ENCODE measurements at places on chromosomes 11 and 22.

GRCh38 chr22:43500792-43501785 is 89.3 kb downstream of the MPPED1 start:
- DNase-seq = no peak

GRCh38 chr11:95138448-95138847 is 48.8 kb downstream of the ENDOD1 start:
- DNase-seq = no peak

GRCh38 chr22:45335021-45335818 is 25.5 kb downstream of the FAM118A start:
- DNase-seq = no peak

- DNase-seq = peak; percentile 15
Observed at GRCh38 chr11:129888451-129888850, 6.9 kb downstream of the NFRKB start.

GRCh38 chr11:70281156-70281609 is 10.7 kb downstream of the PPFIA1 start:
- no peak for DNase-seq

DNA sequence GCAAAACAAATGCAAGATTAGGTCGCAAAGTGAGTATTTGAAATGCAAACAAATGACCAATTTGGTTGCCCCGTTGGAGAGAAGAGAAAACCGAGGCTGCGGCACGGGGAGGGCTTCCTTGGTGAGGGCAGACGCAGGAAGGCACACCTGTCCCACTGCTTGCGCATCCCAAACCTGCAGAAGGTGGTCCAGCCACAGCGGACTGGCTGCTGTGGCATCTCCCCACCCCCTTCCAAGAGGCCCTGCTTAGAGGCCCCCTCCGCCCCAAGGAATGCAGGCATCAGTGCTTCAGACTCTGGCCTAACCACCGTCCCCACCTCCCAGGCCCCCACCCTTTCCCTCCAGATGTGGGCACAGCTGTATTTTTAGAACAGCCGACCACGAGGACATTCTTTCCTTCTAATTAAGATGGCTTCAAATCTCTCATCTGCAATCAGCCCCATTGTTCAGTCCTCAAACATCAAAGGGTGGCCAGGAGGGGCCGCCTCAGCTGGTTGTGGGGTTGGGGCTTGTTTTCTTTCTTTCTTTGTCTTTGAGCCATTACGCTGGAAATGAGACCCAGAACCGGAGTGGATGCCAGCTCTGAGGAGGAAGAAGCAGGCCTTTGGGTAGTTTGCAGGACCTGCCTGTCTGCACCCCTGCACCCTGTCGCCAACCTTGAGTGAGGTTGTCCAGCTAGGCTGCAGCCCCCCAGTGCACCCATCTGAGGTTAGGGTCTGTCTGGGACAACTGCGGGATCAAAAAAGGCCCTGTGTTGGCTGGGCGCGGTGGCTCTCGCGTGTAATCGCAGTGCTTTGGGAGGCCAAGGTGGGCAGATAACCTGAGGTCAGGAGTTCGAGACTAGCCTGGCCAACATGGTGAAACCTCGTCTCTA is 9.4 kb upstream of the DERL3 start:
- no peak for DNase-seq

GRCh38 chr11:45929486-45930030 is 7.1 kb downstream of the LARGE2 start:
- no peak for DNase-seq

GRCh38 chr22:31738566-31738965 is 11.4 kb downstream of the PRR14L start:
- no peak for DNase-seq

DNA sequence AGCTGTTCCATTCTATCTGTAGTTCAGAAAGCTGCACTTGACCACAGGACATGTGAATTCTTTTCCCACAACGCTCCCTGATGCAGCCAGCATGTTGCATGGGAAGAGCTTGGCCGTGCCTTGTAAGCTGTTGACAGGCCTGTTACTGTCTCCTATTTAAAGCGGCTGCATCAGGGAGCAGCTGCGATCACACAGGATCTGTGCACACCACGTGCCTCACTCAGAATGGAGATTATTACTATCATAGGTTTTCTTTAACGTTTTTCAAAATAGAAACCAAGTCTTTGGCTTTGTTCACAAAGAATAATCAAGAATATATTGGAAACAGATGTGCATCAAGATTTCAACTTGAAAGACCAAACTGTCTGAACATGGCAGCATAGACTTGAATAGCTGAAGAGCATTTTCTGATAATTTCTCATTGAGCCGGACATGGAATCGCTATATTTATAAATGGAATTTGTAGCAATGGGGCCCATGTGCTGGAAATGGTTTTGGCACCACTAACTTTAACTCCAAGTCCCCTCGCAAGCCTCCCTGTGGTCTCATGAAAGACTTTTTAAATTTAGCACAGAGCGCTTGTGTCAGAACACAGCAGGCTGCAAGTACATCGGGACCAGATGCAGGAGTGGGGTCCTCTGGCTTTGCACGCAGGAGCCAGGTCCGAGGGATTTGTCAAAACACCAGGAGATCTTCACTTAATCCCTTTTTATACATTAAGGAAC is 40.8 kb upstream of the MYO18B start:
- DNase-seq = no peak

DNA sequence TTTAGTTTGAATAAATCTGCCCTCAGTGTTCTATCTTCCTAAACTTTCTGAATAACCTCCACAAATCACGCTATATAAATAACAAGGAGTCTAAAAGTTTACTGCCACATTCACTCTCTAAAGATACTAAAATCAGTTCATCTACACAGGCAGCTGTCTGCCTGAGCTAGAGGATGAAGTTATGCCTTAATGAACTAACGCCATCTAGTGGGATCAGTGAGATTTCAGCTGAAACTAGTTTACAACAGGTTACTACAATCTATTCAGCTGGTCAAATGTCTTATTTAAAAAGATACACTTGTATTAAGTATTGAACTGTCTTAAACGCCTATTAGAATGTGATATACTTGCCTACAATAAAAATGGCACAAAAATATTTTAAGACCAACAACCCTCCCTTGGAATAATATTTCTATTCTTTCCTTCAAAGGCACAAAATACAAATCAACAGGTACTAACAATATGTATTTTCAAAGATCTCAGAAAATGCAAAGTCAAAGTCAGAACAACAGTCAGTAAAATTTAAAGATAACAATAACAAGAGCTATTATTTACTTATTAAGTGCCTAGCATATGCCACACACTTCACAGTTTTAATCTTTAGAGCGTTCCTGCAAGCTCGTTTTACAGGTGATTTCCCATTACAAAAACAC is 84.1 kb downstream of the LARGE2 start:
- DNase-seq = peak; percentile 25

DNA sequence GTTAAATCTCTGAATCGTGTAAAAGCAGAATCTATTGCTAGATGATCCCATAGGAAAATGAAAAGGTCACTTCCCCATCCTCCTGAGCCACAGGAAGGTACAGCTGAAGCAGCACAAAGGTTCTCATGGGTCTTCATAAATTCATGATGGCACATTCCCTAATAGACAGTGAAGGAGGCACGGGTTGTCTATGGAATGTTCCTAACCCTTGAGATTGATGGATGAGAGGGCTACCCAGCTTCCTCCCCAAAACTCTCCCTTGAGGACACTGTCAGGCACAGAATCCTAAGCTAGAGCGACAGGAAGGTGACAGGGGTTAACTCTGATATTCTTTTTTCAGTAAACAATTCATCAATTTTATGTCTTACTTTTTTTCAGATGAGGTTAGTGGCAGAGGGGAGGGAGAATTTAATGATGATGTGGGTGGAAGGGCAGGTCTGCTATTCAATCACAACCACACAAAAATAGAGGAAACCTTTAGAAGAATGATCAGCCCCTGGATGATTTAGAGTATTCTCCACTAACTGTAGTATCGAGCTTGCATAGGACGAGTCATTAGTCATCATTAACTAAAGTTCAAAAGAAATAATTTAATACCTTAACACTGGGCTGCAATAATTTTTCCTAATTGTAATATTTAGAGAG is 33.1 kb downstream of the SEZ6L start:
- DNase-seq = no peak

GRCh38 chr11:57428643-57429042 is 1.7 kb upstream of the SLC43A3 start:
- no peak for DNase-seq

GRCh38 chr11:73270855-73271477 is 1.2 kb upstream of the P2RY6 start:
- no peak for DNase-seq

DNA sequence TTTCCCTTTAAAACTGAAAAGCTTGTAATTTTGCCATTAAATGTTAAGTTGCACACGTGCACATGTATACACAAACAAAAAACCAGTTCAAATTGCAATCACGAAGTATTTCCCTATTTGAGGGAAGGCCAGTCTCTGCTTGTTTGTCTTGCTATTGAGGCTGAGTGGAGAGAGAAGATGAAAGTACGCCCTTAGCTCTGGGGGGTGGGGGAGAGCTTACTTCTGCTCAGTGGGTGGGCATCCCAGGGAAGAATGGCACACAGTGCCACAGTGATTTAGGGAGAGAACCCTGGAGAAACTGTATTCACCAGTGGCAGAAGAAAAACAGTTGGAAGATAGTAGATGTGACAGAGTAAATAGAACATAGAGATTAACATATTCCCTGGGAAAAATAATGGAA is 8.7 kb downstream of the YAP1 start:
- DNase-seq = no peak

- DNase-seq = no peak
Observed at GRCh38 chr11:10639350-10639749, 54.2 kb downstream of the IRAG1 start.

DNA sequence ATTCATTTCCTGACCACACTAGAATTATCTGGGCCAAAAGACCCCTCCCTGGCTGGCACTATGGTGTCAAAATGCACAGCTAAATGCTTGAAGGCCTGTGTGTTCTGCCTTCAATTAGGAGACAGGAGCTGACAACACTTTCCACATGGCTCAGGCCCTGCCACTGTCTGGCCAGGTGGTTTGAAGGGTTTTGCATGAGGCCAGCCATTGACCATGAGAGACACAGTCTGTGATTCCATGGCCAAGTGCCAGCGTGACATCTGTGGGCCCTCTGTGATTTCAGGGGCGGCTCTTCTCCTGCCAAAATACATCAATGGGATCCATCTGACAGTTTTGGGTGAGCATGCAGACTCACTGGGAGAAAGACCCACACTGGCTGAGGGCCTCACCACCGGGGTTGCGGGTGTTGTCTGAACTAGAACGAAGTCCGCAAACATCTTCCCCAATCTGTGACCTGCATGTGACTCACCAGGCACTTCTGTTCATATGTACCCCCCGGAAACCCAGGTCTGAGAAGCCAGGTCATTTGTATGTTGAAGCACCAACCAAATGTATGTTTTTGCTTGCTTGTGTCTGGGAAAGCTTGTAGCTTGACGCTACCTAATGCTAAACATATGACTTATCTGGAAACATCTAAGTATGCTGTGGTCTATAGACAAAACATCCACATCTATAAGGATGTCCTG is 20.7 kb upstream of the NAV2 start:
- DNase-seq = no peak

- DNase-seq = no peak
Observed at GRCh38 chr11:16737818-16738192, 642 bp upstream of the C11orf58 start.

GRCh38 chr11:34366522-34366921 is 8.7 kb upstream of the ABTB2 start:
- DNase-seq = no peak

DNA sequence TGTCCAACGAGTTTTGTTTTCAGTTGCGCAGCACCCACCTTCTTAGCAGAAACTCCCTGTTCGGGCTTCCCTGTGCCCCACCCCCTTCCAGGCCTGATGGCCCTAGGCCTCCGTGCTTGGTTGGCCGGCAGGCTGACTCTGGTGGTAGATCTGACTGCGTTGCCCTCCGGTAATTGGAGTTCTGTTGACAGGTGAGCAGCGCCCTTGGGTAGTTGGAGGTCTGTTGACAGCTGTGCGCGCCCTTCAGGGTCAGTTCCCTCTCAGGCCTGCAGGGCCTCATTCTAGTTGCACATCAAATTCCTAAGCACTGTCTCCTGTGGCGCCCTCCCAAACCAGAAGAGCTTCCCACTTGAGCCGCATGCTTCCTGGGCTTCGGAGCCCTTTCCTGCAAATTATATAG is 776 bp downstream of the DGCR6 start:
- DNase-seq = no peak

DNA sequence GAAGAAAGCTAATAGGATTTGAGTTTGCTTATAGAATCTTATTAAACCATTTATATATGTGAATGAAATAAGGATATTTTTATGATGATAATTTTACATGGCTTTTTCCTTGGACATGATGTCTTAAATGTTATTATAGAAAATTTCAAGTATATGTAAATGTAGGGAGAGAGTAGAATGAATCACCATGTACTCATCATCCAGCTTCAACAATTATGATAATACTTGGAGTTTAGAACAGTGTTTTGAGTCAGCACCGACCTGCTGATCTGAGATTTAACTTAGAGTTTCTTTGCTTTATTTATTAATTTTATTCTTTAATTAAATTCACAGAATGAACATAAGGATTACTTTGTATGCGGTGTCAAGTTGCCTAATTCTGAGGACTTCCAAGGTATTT is 193.5 kb downstream of the UVRAG start:
- no peak for DNase-seq

- DNase-seq = no peak
Observed at GRCh38 chr11:117837791-117838190, 13.2 kb upstream of the FXYD2 start.

DNA sequence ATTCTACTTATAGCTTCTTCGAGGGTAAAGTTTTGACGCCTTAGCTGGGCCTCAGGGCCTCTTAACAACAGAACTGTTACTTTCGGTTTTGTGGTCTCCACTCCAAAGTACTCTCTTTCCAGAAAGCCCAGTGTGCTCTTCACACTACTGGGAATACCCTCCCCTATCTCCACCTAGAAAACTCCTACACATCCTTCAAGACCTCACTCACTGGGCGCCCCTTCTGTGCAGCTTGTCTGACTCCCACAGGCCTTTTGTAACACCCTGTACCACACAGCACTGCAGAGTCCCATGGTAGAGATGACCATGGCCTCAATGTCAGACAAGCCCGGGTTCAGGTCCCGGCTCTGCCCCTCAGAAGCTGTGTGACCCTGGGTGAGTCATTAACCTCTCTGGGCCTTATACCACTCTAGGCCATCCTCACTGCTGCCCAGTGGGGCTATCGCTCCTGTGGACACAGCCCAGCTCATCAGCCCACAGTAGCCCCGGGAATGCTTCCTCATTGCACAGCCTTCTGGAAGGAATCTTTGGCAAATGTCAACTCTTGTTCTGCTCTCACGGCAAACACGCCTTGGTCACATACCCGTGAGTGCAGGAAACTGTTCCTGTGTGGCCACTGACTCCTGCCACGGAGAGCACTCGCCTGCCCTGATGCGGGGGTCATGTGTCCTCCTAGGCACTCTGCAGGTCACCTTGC is 51.4 kb downstream of the SHISAL1 start:
- DNase-seq = no peak

DNA sequence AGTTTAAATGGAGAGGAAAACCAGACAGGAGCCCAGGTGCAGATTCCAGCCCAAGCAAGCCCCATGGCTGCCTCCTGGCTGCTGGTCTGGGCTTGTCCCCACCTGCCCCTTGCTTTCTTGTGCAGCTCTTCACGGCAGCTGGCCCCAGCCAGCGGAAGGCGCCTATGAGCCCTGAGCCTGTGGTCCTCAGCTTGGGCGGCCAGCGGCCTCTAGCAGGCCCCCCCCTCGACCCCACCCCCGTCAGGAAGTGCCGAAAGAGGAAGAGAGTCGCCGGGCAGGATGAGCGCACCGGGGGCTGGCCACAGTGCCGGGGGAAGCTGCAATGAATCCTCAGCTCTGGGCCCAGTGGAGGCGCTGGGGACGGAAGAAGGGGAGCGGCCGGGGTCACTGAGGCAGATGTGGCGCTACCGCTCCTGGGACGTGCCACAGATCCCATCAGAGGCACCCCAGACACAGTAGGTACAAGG is 2.1 kb upstream of the DGKZ start:
- DNase-seq = no peak

Measured in activated CD4-positive, alpha-beta T cell treated with anti-CD3 and anti-CD28 coated beads for 4 hours (primary cell).